ENCODE measurements at places on chromosomes 1 and 21.

GRCh38 chr1:115877511-115877910 lies 36.6 kb upstream of the NHLH2 start:
- no peak overlapping the region for H3K4me3 ChIP-seq
- H3K27ac ChIP-seq, result no peak overlapping the region
- no peak for DNase-seq
- H3K36me3 ChIP-seq, result no peaks in the 10 kb centered on the region

- no peak for DNase-seq
- no peak overlapping the region for H3K4me3 ChIP-seq
- H3K27me3 ChIP-seq, result no peaks in the 10 kb centered on the region
Measured at GRCh38 chr1:6950001-6950765, 164.9 kb downstream of the CAMTA1 start.

GRCh38 chr1:5847013-5847659 lies 145.1 kb downstream of the NPHP4 start:
- no peak overlapping the region for H3K4me3 ChIP-seq
- H3K36me3 ChIP-seq, result no peaks in the 10 kb centered on the region
- H3K4me1 ChIP-seq, result no peaks in the 10 kb centered on the region

- H3K4me3 ChIP-seq, result no peak overlapping the region
- DNase-seq, result no peak
- H3K36me3 ChIP-seq, result no peaks in the 10 kb centered on the region
- no peak overlapping the region for H3K27ac ChIP-seq
- H3K4me1 ChIP-seq, result no peaks in the 10 kb centered on the region
- peaks cover 1% of the 10 kb centered on the region for H3K27me3 ChIP-seq
Measured at GRCh38 chr1:110696818-110697217, 22.1 kb upstream of the KCNA3 start.

Data from activated naive CD8-positive, alpha-beta T cell treated with anti-CD3 and anti-CD28 coated beads for 36 hours (primary cell).